NCI-H2081 (cell line): ENCODE measurements at places on chromosomes 1 and 21.

DNA sequence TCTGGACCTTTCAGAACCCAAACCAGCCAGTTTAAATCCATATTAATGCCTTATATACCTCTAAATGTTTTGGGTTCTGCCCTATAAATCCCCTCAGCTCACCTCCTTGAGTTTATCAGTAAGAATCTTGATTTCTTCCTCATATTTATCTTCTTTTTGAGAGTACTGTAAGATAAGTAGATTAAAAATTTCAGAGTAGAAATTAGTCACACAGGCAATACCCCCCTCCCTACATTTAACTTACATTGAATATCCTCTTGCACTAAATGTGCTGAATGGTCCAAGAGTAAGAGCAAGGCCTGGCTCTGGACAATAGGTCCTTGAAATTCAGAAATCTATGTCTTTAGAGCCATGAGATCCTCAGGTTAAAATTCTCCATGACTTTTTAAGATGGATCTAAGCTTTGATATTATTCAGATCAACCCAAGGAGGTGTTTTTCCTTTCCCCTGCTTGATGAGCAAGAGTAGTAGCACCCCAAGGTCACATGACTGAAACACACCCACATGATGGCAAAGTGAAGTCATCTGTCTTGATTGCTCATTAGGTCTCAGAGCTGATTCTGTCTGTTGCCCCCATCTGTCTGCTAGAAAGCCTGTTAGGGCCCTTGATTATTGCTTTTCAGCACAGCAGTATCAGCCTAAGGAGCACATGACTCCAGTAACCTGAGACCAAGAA lies 15.8 kb upstream of the NUP210L start:
- no peak for DNase-seq

DNA sequence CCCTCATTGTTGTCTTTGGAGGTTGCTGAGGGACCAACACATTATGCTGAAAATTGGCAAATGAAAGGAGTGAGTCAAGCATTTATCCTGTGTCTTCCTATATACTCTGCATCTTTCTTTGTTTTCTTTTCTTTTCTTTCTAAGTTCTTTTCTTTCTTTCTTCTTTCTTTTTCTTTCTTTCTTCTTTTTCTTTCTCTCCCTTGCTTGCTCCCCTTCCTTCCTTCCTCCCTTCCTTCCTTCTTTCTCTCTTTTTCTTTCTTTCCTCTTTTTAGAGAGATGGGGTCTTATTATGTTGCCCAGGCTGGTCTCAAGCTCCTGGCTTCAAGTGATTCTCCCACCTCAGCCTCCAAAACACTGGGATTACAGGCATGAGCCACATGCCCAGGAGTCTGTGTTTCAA lies 28.3 kb upstream of the COX20 start:
- no peak for DNase-seq

GRCh38 chr1:210724768-210725167 lies 396.1 kb downstream of the HHAT start:
- DNase-seq = no peak

DNA sequence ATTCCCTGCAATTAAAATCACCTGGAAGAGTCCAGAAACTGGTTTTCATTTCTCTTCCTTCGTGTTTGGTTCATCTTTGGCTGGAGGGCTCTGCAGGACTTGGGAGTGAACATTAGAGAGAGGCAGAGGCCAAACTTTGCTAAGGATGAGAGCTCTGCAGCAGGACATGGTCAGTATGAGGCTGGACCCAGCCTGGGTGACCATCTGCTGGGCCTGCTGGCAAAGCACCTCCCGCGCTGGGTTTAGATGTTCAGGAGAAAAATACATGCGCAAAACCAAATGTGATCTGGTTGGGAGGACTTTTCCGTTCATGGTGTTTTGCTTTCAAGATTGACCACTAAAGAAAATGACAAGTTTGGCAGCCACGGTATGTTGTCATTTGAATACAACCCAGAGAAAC lies 15.9 kb downstream of the KAZN start:
- DNase-seq = no peak

DNA sequence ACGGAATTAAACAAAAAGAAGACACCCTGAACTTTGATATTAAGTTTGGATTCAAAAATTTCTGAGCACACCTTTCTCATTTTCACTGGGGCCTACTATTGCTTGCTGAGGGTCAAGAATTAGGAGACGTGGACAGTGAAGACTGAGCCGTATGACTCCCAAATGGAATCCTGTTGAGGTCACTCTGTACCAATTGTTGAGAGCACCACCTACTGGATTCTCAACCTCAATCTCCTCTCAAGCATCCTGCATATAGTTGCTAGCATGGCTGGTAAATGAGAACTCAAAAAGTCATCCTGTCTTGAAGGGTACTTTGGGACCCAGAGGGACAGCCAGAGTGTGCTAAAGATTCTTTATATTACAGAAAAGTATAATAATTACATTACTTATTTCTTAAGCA lies 20.2 kb upstream of the MTR start:
- peak; percentile 28 for DNase-seq

DNA sequence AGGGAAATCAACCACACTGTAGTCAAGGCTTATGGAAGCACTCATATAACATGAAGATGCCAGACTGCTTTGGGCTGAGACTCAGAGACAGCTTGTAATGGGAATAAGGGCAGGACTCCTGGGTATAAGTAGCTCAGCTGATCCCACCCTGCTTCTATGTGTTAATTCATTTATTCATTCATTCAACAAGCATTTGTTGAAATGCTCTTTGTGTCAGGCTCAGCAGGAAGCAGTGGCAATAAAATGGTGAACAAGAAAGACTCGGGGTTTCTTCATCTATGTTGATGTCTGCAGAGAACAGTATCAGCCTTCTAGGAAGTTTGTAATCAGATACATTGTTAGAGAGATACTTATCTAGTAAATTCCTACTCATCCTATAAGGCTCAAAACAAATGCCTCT lies 145.5 kb upstream of the DMRTA2 start:
- DNase-seq = no peak

- DNase-seq = no peak
Measured at GRCh38 chr1:50047916-50048694, 24.4 kb upstream of the AGBL4 start.

DNA sequence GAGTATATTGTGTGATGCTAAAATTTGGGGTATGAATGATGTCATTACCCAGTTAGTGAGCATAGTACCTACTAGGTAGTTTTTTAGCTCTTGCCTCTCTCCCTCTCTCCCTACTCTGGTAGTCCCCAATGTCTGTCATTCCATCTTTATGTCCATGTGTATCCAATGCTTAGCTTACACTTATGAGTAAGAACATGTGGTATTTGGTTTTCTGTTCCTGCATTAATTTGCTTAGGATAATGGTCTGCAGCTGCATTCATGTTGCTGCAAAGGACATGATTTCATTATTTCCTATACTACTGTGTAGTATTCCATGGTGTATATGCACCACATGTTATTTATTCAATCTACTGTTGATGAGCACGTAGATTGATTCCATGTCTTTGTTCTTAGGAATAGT lies 54.4 kb upstream of the NEGR1 start:
- no peak for DNase-seq

GRCh38 chr1:64171246-64171645 lies 32.2 kb upstream of the UBE2U start:
- no peak for DNase-seq

DNA sequence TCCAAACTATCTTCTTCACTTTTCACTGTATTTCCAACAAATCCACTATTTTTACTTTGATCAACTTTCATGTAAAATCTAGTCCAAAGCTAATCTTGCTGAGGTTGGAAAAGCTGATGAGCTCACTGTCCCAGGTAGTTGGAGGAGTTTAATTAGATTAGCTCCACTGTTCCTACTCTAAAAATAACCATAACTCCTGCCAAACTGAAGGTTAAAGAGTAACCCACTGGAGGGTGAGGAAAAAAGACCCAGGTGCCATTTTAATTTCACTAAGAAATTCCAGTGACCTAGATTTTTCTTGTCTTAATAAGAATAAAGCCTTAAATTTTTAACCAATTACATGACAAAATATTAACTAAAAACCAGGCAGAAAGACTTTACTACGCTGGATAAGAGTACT lies 15.3 kb downstream of the DCAF8 start:
- no peak for DNase-seq

GRCh38 chr1:85313888-85314696 lies 37.7 kb upstream of the BCL10 start:
- no peak for DNase-seq

GRCh38 chr1:152457071-152457470 lies 43.0 kb upstream of the CRNN start:
- DNase-seq = no peak

DNA sequence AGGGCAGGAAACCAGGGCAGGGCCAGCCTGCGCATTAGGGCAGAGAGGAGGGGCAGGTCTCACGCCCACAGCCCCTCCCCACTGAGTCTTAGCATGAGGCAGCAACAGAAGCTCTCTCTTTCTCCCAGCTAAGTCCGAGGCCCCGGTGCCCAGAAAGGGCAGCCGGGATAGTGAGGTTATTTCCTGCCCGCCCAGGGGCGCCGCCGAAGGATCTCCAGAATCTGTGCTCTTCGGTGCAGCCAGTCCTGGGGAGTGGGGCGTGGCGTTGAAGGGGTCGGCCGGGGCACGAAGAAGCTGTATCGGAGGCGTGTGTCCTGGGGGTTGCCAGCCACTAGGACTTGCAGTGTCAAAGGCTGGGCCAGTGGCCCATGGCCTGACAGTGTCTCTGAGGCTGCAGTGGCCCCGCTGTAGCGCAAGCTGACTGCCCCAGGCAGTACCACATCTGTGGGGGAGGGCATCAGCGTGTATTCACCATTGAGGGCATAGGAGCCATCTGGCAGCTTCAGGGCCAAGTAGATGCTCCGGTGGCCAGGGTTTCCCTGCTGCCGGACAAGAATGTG lies 7.8 kb downstream of the ADAMTS4 start:
- DNase-seq = no peak

DNA sequence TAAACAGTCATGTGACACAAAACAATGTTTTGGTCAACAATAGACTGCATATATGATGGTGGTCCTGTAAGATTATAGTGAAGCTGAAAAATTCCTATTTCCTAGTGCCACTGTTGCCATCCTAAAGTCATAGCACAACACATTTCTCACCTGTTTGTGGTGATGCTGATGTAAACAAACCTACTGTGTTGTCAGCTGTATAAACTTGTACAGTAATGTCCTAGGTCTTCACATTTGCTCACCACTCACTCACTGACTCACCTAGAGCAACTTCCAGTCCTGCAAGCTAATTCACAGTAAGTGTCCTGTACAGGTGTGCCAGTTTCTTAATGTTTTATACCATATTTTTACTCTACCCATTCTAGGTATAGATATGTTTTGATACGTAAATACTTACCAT lies 326.1 kb upstream of the USP24 start:
- DNase-seq = no peak

DNA sequence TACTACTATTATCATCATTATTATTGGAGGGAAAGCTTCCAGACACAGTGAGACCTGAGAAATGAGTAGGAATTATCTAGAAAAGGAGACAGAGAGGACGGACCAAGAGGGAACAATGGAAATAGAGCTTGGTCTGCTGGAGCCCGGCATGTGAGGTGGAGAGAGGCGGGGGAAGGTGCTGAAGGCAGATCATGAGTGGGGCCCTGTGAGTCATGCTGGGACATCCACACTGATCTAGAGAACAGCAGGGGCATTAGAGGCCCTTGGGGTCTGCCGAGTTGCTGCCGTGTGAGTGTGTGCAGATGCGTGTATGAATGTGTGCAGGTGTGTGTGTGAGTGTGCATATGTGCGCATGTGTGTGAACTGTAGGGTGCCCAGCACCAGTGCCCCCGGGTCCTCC lies 65.7 kb downstream of the TMCO4 start:
- no peak for DNase-seq

- no peak for DNase-seq
Measured at GRCh38 chr1:35532497-35533223, 24.5 kb downstream of the KIAA0319L start.

- DNase-seq = peak; percentile 47
Measured at GRCh38 chr1:1349256-1350012, at the start of gene DVL1. Gene DVL1, minus strand, starts transcription at chr1:1349418. Its CDS starts 353 bp downstream, at chr1:1349065.
